Stimulated activated CD8-positive, alpha-beta memory T cell treated with anti-CD3 and anti-CD28 coated beads, Interleukin-4, amount 100 ng/mL, for 24 hours (primary cell): ENCODE measurements at places on chromosomes 13 and 19.

DNA sequence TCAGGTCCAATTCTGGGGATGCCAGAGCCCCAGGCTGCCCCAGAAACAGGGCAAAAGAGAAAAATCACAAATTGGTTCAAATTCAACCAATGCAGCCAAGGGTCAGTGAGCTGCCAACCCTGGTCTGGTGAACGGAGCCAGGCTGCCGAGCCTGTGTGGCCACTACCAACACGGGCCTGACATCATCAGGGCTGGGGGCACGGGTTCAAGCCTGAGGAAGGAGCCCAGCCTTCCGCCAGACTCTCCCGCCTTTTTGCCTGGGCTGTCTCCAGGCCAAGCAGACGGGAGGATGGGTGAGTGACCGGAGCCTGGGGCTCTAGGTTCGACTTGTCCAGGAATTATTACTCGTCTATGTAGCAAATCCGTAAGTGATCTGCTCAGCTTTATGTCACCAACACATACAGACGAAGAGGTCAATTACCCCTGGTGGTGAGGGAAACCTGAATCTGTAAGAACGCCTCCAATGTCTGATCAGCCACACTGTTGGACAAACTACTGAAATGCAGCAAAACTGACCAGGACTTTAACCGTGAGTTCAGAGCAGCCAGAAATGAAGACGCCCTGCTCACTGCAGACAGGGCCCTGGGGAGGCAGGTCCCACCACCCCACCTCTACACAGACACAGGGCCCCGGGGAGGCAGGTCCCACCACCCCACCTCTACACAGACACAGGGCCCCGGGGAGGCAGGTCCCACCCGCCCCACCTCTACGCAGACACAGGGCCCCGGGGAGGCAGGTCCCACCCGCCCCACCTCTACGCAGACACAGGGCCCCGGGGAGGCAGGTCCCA lies 31.8 kb downstream of the RAB20 start:
- no peak for DNase-seq

GRCh38 chr19:2166741-2167738 lies 3.3 kb downstream of the DOT1L start:
- no peak for DNase-seq

DNA sequence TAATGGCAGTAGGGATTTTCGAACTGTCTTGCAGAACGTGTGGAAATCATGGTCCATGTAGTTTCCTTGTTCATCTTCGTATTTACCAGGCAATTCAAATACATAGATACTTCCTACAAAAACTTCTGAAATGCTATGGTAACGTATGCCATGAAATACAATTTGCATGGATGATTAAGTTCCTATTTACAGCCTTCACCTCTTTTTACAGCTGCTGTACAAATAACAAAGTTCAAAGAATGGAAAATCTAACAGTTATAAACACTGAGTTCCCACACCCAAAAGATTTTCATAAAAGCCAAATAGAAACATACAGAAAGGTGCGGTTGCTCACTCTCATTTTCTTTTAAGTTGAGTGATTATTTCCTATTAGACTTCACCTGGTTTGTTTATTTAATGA lies 115.8 kb upstream of the TNFSF11 start:
- DNase-seq, result no peak

- no peak for DNase-seq
These were observed 213.3 kb downstream of the KCNRG start for GRCh38 chr13:50228527-50228926.

DNA sequence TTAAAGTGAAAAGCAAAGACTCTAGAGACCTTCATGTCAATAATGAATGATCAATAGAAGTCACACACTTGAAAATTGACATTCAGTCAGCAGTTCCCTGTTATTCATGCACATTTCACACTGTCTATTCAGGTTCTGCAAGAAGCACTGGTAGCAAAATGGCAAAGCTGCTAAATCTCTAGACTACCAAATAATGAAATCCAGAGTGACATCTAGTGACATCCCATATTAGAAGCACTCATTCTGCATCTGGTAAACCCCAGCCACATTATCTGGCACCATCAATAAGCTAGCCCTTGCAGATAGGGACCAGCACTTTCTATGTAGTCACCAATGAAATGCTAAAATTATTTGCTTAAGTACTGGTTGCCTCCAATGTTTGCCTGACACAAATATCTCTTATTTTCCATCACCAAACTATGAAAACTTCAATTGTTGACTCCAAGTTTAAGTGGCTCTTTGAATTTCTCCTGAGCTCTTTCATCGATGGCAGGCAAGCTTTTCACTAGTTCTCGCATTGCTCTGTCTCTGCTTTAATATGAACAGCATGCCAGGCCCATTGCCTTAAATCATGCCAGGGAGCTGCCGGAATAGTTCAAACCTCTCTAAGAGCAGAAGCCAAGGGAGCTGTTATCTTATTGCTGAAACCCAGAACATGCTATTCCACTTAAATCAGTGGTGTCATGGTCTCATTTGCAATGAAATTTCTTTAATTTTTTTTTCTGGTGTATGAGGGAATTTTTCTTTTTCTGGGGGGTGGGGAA lies 409.9 kb downstream of the MZT1 start:
- no peak for DNase-seq
